ENCODE measurements at places on chromosomes 1 and 21.

DNA sequence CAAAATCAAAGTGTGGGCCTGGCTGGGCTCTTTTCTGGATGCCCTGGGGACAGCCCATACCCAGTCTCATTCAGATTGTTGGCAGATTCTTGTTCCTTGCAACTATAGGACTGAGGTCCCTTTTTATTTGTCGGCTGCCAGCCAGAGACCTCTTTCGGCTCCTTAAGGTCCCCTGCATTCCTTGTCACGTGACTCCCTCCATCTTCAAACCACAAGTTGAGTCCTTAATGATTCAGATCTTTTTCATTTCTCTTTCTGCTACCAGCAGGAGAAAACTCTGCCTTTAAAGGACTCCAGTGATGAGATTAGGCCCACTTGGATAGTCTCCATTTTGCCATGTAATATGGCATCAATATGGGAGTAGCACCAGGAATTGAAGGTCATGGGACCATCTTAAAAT is 48.6 kb downstream of the PATJ start:
- no peaks in the 10 kb centered on the region for H3K4me1 ChIP-seq
- no peak overlapping the region for H3K4me3 ChIP-seq
- H3K27ac ChIP-seq: no peak overlapping the region
- peaks cover 34% of the 10 kb centered on the region for H3K36me3 ChIP-seq
- no peak for DNase-seq
- no peaks in the 10 kb centered on the region for H3K27me3 ChIP-seq

- H3K27ac ChIP-seq: no peak overlapping the region
- no peaks in the 10 kb centered on the region for H3K36me3 ChIP-seq
- no peak overlapping the region for H3K4me3 ChIP-seq
- no peaks in the 10 kb centered on the region for H3K4me1 ChIP-seq
- no peak for DNase-seq
Measured at GRCh38 chr1:218772575-218772974, 401.1 kb upstream of the LYPLAL1 start.

DNA sequence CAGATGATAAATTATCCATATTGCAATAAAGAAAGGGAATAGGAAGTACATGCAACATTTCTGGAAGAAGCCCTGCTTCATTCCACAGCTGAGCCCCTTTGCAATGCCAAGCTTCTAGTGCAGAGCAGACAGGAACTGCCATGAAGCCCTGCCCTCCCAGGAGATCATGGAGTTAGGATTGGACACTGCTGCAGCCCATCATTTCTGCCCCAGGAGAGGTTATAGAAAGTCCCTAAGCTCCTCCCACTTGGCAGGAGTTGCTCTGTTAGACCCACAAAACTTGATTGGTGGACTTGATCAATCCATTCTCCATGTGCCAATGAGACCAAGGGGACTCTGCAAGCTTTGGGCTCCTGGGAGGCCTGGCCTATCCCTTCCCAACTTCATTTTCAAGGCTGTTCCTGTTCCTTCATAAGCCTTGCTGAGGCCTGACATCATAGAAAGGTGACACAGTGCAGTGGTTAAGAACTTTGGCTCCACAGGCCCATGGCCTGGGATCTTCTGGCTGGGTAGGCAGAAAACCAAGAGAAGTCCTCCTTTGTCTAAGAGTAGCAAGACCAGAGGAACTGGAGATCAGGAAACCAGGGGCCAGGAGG is 1.3 kb upstream of the LAPTM5 start:
- peaks cover 13% of the 10 kb centered on the region for H3K4me1 ChIP-seq
- no peaks in the 10 kb centered on the region for H3K36me3 ChIP-seq
- DNase-seq: no peak
- no peaks in the 10 kb centered on the region for H3K27me3 ChIP-seq

DNA sequence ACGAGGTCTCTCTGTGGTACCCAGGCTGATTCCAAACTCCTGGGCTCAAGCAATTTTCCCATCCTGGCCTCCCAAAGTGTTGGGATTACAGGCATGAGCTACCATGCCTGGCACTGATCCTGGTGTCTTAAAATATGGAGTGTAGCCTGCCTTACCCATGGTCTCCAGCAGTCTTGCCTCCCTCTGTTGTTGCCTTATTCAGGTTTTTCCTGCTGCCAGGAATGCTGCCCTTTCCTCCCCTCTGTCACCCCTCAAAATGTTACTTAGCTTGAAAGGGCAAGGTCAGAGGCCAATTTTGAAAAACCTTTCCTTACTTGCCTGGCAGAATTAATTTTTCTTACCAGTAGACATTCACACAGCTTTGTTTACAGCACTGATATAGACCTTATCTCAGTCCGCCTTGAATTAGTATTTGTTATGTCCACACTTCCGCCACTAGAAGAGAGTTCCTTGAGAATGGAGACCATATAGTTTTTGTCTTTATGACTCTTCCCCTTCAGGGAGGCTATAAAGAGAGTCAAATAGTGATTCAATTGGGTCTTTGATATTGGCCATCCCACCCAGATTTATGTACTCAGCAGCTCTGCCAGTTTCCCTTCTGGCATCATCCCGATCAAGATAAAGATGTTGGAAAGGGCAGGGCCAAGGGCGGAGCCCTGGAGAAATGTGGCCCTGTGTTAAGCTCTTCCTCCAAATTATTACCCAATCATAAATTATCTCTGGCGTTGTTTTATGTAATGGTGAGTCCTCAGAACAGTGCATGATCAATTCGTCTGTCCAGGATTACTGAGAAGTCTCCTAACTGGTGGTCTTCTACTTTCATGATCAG is 38.8 kb downstream of the C1orf21 start:
- H3K4me3 ChIP-seq: peak overlapping the region; percentile 13
- peak overlapping the region; percentile 11 for H3K27ac ChIP-seq
- H3K27me3 ChIP-seq: no peaks in the 10 kb centered on the region
- no peaks in the 10 kb centered on the region for H3K36me3 ChIP-seq
- H3K4me1 ChIP-seq: peaks cover 17% of the 10 kb centered on the region
- DNase-seq: peak; percentile 65

DNA sequence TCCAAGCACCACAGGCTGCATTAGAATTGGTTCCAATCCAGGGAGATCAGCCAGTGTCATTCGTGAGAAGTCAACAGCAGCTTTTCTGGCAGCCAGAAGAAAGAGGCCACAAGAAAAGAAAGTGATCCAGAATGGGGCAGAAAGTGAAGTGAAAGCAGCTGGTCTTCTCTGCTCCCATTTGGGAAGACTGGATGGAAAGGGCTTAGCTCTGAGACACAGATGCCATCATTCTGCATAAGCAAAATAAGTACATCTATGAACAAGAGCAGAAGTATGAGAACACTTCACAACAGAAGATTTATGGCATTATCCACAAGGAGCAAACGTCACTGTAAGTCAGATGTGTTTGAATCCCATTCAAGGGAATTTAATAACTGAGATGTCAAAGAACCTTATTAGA is 326.5 kb upstream of the ESRRG start:
- no peak overlapping the region for H3K27ac ChIP-seq
- H3K4me1 ChIP-seq: no peaks in the 10 kb centered on the region
- H3K27me3 ChIP-seq: no peaks in the 10 kb centered on the region
- no peak for DNase-seq
- H3K36me3 ChIP-seq: no peaks in the 10 kb centered on the region

DNA sequence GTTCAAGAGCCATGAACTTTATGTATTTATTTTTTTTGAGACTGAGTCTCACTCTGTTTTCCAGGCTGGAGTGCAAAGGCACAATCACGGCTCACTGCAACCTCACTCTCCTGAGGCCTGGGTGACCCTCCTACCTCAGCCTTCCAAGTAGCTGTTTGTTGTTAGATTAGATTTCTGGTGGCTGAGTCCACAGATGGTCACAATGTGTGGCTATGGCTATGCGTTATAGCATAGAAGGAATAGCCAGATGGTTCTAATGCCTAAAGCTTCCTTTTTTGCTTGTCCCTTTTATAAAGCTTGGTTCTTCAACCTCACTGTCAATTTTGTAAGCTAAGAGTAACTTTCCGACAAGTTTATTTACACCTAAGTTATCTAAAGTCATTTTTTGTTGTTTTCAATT is 62.3 kb upstream of the FMN2 start:
- H3K4me1 ChIP-seq: peaks cover 32% of the 10 kb centered on the region
- H3K27ac ChIP-seq: no peak overlapping the region

DNA sequence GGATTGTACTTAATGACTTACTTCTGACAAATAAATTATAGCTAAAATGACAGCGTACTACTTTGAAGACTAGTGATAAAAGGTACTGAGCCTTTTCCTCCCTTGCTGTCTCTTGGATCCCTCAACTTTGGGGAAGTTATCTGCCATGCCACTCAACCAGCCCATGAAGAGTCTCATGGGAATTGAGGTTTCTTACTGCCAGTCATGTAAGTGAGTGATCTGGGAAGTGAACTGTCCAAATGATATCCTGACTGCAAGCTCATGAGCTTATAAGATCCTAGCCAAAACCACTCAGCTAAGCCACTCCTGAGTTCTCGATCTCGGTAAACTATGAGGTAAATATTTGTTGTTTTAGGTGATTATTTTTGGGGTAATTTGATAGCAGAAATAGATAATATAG is 247.8 kb downstream of the NCAM2 start:
- H3K27ac ChIP-seq: no peak overlapping the region
- H3K27me3 ChIP-seq: no peaks in the 10 kb centered on the region
- H3K36me3 ChIP-seq: no peaks in the 10 kb centered on the region

GRCh38 chr1:193404236-193404635 is 217.8 kb upstream of the B3GALT2 start:
- no peak overlapping the region for H3K27ac ChIP-seq
- no peak overlapping the region for H3K4me3 ChIP-seq
- H3K27me3 ChIP-seq: no peaks in the 10 kb centered on the region
- peaks cover 50% of the 10 kb centered on the region for H3K4me1 ChIP-seq
- peaks cover 5% of the 10 kb centered on the region for H3K36me3 ChIP-seq
- DNase-seq: no peak

DNA sequence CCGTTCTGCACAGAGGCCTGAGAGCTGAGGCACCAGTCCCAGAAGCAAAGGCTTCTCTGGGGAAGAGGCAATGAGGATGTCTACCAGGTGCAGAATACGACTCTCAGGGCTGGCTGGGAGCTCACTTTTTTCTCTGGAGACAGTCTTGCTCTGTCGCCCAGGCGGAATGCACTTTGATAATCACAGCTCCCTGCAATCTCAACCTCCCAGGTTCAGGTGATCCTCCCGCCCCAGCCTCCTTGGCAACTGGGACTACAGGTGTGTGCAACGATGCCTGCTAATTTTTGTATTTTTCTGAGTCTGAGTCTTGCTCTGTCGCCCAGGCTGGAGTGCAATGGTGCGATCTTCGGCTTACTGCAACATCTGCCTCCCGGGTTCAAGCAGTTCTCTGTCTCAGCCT is 17.6 kb downstream of the NADK start:
- no peak overlapping the region for H3K4me3 ChIP-seq
- H3K27me3 ChIP-seq: no peaks in the 10 kb centered on the region
- H3K4me1 ChIP-seq: peaks cover 27% of the 10 kb centered on the region
- no peak for DNase-seq
- peaks cover 61% of the 10 kb centered on the region for H3K36me3 ChIP-seq
- no peak overlapping the region for H3K27ac ChIP-seq

- DNase-seq: peak; percentile 77
- H3K4me3 ChIP-seq: no peak overlapping the region
- H3K4me1 ChIP-seq: no peaks in the 10 kb centered on the region
- H3K36me3 ChIP-seq: no peaks in the 10 kb centered on the region
Measured at GRCh38 chr1:153465811-153466636, 5.6 kb upstream of the S100A7 start.

DNA sequence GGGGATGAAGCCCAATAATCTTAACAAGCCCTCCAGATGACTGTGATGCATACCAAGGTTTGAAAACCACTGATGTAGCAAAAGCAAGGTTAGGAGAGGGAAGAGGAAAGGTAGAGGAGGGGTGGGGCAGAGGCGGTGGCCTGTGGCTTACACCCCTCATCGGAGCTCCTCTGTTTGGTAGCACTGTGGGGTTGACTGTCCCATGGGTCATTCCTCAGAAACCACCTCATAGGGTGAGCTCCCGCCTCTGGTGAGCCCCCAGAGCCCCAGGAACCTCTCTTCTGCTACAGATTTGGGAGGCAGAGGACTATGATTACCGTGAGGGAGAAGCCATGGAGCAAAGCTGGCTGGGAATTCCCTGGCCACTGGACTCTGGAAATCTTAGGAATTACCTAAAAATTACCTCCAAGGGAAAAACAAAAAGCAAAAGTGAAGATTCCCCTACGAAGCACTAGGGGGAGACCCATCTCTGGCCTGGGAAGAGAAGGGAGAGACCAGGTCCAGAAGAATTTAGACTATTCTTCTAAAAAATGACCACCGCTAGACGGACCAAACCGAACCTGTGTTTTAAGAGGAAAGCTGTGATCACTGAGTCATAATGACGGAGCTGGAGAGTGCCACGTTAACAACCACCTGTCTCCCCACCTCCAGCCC is 1.5 kb upstream of the RASSF5 start:
- DNase-seq: no peak
- H3K4me3 ChIP-seq: peak overlapping the region; percentile 82
- peaks cover 53% of the 10 kb centered on the region for H3K36me3 ChIP-seq

GRCh38 chr1:111738133-111738435 is 1.1 kb downstream of the INKA2 start:
- peak overlapping the region; percentile 86 for H3K4me3 ChIP-seq
- peaks cover 24% of the 10 kb centered on the region for H3K4me1 ChIP-seq
- no peak overlapping the region for H3K27ac ChIP-seq
- H3K36me3 ChIP-seq: peaks cover 27% of the 10 kb centered on the region

DNA sequence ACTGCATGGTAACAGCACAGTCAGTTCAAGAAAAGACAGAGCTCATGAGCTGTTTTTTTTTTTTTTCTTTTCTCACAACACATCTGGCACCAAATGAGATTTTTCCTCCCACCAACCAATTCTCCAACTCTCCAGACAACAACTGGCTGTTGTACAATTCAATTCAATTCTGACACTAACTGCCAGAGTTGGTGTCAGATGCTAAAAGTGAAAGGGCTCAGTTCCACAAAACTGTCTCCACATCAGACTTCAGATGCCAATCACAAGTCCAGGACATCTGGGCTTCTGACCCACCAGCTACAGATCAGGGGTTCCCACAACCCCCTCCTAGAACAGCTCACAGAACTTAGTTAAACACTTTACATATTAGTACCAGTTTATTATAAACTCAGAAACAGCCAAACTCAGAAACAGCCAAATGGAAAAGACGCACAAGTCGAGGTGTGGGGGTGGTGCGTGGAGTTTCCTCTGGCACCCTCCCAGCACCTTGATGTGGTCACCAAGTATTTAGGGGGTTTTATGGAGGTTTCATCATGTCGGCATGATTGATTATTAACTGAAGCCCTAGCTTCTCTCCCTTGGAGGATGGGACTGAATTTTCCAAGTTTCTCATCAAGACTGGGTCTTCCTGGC is 39.2 kb upstream of the LRRC8D start:
- no peak overlapping the region for H3K27ac ChIP-seq
- H3K4me3 ChIP-seq: no peak overlapping the region
- peaks cover 5% of the 10 kb centered on the region for H3K36me3 ChIP-seq
- H3K4me1 ChIP-seq: no peaks in the 10 kb centered on the region
- H3K27me3 ChIP-seq: no peaks in the 10 kb centered on the region
- peak; percentile 14 for DNase-seq
